NCI-H1694 treated with DMSO at 0.1 percent for 48 hours (cell line): ENCODE measurements at places on chromosomes 4 and X.

DNA sequence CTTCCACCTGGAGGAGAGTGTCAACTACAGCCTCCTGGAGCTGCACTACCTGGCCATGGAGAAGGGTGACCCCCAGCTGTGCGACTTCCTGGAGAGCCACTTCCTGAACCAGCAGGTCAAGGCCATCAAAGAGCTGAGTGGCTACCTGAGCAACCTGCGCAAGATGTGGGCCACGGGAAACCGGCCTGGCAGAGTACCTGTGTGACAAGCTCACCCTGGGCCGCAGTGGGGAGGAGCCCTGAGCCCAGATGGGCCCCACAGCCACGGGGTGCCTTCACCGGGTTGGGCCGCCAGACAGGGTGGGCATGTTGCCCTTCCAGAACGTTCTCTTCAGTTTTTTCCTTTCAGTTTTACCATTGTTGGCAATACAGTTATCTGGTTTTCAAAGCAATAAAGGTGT lies 15.2 kb upstream of the FAM47A start:
- no peak for DNase-seq

DNA sequence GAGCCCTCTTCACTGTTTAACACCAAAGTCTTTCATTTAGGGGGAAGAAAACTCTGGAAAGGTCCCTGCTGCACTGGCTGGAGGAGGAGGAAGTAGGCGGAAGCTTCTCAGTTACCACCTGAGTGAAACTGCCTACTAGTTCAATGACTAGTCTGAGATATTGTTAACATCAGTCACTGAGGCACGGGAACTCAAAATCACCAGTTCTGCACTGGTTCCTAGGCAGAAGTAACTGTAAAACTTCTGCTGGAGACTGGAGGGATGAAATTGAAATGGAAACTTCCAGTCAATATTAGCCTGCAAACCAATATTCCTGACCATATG lies 178.3 kb downstream of the SNCA start:
- no peak for DNase-seq

- no peak for DNase-seq
Measured at GRCh38 chrX:16874458-16875095, 4.4 kb upstream of the RBBP7 start.

- no peak for DNase-seq
Measured at GRCh38 chr4:10983885-10984640, 299.5 kb upstream of the CLNK start.

DNA sequence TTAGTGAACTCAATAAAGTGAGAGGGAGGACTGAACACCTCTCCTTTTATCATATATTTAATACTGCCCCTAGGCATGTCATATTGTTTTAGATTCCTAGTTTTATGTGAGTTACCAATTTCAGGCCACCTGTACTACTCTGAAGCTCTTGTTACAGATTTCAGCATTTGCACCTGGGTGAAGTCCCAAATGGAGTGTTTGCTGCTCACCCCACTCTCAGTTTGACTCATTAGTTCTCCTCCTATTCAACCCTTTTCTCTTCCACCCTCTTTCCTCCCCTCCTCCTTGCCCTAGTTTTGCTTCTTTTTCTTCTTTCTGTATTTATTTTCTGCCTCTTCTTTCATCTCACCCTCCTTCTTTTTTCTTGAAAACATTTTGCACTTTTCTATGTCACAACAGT lies 1852.2 kb upstream of the IGFBP7 start:
- DNase-seq, result no peak

DNA sequence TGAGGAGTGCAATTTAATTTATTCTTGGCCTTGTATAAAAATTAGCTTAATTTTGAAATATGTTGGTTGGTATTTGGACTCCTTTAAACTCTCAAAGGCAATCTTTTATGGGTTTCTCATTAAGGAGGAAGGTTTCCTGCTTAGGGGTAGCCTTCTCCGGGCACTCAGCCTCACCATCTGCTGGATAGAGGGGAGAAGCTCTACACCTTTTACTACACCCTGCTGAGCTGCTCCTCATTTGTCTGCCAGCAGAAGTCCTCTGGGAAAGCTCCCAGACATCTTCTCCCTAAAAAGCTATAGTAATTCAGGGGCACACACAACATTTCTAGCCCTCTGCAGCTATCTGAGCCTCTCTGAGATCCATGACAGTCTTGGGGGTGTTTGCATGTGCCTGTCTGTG lies 179.1 kb downstream of the SOWAHB start:
- no peak for DNase-seq

DNA sequence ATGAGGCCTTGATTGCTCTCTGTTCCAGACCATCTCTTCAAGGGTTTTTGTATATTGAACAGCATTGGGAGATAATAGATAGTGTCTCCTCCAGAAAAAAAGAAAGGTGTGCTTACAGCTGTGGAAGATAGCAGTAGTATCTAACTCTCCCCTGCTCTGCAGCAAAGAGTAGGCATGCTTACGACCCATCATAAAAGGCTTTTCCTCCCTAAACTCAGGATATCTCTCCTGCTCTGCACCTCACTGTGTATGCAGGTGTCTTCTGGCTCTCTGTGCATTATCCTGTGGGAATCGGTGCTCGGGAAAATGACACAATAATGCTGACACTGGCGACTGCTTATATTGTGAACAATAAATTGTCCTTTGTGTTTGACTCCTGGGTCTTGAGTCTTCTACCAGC lies 216.0 kb downstream of the RAB28 start:
- DNase-seq, result no peak

- no peak for DNase-seq
Measured at GRCh38 chrX:123773258-123773988, 40.6 kb upstream of the THOC2 start.

GRCh38 chr4:72405417-72405816 lies 163.6 kb downstream of the ADAMTS3 start:
- no peak for DNase-seq

DNA sequence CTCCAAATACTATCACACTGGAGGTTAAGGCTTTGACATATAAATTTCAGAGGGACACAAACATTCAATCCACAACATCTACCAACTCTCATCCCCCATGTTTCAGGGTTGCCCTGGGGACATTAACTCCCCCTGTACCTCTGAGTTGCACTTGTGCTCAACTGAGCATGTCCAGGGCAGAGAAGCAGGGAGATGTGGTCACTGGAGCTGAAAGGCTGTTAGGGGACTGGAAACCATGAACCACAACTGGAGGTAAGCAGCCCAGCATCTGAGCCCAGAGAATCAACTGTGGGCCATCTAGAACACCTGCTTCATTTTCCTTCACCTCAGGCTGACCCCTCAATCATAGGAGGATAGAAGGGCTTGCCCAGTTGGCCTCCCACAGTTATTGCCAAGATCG lies 641.1 kb downstream of the MID1IP1 start:
- DNase-seq, result no peak

DNA sequence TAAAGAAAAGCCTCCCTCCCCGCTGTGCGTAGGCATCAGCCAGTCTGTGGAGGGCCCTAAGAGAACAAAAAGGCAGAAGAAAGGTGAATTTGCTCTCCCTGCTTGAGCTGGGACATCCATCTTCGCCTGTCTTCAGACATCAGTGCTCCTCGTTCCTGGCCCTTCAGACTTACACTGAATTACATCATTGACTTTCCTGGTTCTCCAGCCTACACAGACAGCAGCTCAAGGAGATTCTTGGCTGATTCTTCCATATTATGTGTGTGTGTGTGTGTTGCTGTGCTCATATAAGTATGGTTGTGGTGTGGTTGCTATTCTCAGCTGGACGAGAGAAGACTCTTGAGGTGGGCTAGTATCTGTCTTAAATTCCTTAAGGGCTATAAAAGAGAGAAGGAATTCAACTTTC lies 35.5 kb upstream of the CD99L2 start:
- DNase-seq, result no peak

GRCh38 chr4:180437601-180438000 lies 1805.6 kb upstream of the TENM3 start:
- no peak for DNase-seq

DNA sequence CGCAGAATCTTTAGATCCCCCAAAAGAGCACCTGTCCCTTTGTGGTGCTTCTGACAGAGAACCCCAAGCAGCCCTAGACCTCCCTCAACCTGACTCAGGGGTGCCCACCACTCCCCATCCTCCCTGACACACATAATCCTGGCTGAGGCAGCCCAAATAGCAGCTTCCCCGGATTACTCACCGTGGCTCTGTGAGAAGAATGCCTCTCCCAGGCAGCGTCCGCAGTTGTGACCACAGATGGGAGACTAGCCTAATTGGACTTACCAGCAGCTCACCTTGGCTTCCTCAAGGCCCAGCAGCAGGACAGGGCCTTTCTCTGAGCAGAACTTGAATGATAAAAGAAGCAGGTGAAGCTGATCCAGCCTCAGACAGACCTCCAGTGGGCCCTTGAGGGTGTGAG lies 10.3 kb upstream of the ODAPH start:
- DNase-seq, result no peak

DNA sequence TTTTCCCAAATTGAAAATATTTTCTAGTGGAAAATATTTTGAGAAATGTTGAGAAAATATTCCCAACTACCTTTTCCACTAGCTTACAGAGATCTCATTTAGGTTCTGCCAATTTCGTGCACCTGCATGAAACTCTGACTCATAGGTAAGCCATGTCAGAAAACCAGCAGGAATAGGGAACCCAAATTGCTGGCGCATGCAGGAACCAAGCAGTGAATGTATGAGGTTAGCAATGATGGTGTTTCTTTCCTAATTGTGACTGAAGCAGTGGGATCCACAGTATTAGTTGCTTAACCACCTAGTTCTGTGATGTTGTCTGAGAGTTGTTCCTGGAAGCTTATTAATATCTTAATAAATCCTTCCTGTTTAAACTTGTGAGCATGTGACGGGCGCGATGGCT lies 381.0 kb upstream of the TRAM1L1 start:
- no peak for DNase-seq

DNA sequence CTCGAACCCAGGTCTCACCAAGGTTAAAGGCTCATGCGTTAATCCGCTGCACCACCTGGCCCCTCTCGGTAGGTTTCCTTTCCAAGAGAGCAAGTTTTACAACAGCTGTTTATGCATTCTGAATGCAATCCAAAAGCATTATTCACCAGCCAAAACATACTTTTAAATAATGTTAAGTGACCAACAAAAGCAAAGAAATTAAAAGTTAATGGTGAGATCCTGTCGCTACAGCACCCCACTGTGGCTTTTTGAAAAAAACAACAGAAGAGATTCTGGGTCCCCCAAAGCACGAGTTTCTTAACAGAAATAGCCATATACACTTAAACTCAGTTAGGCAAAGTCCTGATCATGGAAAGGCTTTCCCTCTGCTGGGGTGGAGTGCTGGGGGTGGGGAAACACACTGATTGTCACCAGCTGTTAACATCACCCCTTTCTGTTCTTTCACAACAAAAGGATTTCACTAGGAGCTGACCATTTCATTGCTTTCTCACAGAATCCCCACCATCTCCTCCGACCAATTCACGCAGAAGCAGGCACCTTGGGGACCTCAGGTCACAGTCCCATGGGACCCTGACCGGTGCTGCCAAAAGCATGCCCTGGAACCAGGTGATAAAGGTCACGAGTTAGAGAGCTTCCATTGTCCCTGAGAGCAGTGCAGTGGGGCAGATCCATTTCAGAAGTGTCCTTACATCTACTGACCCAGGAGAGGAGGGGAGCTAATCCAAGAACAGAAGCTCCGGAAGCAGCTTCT lies 51.2 kb downstream of the ZNF827 start:
- no peak for DNase-seq

DNA sequence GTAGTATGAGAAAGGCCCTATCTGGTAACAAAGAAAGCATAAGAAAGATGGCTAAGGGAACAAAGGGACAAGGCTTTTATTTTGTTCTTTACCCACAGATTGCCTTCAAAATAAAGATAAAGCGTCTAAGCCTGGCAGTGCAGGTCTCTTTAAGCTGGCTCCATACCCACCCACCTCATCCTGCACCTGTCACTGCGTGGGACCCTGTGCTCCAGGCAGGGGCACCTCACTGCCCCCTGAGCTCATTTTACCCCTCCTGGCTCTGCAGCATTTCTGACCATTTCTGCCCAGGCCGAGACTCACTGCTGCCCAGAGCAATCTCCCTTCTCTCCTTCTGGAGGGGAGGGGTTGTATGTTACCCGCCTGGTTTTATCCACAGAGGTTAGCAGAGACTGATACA lies 1.7 kb upstream of the CYP4V2 start:
- no peak for DNase-seq

- DNase-seq, result no peak
Measured at GRCh38 chrX:18441780-18442367, 16.5 kb downstream of the CDKL5 start.

DNA sequence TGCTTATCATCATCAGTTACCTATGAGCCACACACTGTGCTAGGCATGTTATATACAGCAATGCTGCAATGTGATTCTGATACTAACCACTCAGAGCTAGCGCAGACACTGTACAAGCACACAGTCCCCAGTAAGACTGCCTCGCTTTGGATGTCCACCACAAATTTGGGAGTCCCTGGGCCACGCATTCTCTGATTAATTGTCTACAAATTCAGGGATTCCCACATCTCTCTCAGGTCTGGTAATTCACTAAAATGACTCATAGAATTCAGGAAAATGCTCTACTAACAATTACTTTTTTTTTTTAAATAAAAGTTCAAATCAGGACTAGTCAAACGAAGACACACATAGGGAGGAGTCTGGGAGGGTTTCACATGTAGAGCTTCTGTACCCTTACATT lies 652.1 kb upstream of the AADAT start:
- DNase-seq, result no peak

DNA sequence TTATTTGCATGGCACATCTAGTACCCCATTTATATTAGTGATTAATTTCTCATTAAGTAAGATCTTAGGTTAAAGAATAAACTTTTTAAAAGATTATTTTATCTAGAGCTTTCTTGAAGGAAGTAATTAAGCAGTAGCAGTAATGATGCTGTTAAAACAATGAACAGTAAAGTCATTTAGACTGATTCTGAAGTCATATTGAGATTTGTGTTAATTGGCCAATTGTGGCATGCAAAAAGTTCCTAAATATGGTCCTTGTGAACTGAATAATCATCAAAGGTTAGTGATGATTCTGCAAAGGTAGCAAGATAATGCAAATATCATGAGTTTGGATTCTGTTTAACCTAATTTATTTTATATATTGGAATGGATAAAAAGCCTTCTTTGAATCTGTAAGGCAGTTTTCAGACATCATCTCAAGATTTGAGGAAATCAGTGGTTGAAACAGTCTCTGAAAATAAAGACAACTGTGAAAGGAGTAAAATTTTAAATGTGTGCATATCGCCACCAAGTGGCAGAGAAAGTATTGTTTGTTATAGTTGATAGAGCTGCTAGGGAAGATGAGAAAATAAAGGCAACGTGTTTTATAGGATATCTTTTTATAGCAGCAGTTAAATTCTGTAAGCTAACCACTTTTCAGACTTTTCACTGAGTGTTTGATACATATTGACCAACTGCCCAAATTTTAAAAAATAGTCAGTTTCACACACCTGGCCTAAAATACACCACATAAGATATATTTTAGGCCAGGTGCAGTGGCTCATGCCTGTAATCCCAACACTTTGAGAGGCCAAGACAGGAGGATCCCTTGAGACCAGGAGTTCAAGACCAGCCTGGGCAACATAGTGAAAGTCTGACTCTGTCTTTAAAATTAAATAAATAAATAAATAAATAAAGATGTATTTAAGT lies 79.6 kb downstream of the CCKAR start:
- DNase-seq, result peak; percentile 51

- DNase-seq, result no peak
Measured at GRCh38 chr4:95640311-95640710, 91.5 kb upstream of the UNC5C start.
